ENCODE measurements at places on chromosomes 5 and 9.
A peak's percentile ranks its signal among the peaks of the same experiment; 100 is the strongest.

- no peak for DNase-seq
These were observed 86.7 kb downstream of the PSD2 start for GRCh38 chr5:139882316-139882715.

GRCh38 chr9:121360601-121361374 lies 9.3 kb downstream of the STOM start:
- no peak for DNase-seq

- DNase-seq, result no peak
These were observed 2.7 kb downstream of the TNFAIP8 start for GRCh38 chr5:119358530-119358900.

GRCh38 chr5:88235828-88236227 lies 32.8 kb downstream of the TMEM161B start:
- DNase-seq, result no peak

DNA sequence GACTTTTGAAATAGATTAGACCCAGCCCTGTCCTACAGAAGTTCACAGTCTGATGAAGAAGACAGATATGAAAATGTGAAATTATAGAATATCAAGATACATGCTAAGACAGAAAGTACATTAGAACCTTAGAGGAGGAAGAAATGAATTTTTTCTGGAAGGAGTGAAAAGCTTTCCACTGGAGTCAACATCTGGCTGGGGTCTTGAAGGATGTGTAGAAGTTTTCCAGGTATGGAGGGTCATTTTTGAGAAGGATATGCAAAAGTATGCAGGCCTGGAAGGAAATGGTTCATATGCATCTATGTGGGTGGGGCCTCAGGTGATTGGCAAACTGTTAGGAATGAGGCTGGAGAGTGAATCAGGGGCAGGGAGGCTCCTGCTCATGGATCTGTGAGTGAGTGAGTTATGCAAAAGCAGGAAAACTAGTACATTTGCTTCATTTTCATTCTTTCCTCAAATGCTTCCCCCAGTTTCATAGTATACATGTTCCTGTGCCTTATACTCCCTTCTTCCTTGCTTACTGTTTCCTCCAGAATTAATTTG lies 142.3 kb downstream of the GRIA1 start:
- no peak for DNase-seq

GRCh38 chr5:8827696-8828095 lies 718.2 kb downstream of the SEMA5A start:
- no peak for DNase-seq

DNA sequence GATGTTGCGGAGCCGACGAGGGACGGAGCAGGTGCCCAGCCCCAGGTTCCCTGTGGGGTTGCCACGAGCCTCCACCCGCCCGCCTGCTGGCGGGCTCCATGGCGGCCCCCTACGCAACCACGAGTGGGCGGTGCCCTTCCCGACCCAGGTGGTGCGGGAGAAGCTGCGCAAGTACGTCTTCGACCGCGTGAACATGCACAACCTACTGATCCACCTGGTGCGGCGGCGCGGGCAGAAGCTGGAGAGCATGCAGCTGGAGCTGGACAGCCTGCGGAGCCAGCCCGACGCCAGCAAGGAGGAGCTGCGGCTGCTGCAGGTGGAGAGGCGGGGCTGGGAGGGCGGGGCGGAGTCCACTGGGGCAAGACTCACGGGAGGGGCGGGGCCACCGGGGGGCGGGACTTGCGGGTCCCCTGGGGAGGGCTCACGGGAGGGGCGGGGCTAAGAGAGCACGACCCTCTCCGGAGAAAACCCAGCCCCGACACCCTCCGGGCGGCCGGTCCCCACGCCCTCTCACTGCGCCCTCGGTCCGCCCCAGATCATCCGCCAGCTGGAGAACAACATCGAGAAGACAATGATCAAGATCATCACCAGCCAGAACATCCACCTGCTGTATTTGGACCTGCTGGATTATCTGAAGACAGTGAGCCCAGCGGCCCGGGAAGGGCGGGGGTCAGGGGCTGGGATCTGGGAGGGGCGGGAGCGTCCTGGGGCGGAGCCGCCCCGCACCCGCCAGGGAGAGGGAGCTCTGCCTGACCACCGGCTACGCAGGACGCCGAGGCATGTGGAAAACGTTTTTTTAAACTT lies 3.9 kb downstream of the CCDC183 start:
- DNase-seq, result peak; percentile 61

GRCh38 chr9:126431077-126431742 lies 104.6 kb downstream of the MVB12B start:
- DNase-seq, result peak; percentile 49

DNA sequence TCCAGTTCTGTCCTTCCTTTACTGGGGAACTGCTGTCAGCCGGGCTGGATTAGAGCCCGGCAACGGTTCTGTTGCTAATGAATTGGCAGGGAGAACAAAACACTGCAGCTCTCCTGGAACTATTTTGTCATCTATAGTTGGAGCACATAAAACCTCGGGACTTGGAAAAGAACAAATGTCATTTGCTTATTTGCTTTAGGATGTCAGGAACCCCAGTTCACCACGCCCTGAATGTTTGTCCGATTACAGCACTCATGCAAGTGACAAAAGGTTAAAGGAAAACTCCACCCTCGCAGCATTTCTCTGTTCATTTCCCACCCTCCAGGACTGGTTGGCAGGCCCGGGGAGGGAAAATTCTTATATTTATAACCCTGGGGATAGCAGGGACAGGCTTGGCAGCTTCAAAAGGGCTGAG lies 66.4 kb upstream of the PLPP1 start:
- DNase-seq, result peak; percentile 3
